Sciatic nerve (tissue), 2 donors: ENCODE measurements at places on chromosomes 3 and 15.

GRCh38 chr3:148697306-148698189, at the start of gene AGTR1:
Gene AGTR1, plus strand, starts transcription at chr3:148697903. Its CDS starts 43,133 bp downstream, at chr3:148741036.
- peak; percentile 82 for DNase-seq

GRCh38 chr3:146747928-146748327, 142.8 kb upstream of the PLSCR5 start:
- DNase-seq, result no peak

DNA sequence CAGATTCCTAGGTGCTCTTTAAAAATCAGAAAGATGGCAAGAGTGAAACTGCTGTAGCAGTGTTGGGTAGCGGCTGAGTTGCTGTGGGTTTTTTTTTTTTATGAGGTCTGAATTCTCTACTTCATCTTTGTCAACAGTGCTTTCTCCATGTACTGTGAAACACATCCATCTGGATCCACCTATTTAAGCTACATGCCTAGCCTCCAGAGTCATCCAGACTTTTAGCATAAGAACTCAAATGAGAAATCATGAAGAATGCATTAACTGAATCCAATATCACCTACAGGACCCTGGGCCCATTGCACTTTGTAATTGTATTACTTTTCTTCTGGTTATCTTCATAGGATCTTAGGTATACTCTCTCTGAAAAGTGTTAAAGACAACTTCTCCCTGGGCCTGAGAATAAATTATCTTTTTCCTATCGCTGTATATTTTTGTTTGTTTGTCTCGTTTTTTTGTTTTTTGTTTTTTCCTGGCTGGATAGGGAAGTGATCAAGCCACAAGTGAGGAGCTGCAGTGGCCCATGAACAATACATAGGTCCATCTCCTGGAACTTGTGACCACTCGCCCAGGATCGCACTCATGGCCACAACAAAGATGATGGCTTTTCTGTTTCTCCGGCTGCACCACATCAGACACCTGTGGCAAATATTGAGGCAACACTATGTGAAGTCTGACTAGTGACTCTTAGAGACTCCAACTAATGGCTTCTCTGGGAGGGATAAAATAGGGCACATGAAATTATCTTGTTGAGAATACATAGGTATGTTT, 609.9 kb upstream of the AGTR1 start:
- no peak for DNase-seq

DNA sequence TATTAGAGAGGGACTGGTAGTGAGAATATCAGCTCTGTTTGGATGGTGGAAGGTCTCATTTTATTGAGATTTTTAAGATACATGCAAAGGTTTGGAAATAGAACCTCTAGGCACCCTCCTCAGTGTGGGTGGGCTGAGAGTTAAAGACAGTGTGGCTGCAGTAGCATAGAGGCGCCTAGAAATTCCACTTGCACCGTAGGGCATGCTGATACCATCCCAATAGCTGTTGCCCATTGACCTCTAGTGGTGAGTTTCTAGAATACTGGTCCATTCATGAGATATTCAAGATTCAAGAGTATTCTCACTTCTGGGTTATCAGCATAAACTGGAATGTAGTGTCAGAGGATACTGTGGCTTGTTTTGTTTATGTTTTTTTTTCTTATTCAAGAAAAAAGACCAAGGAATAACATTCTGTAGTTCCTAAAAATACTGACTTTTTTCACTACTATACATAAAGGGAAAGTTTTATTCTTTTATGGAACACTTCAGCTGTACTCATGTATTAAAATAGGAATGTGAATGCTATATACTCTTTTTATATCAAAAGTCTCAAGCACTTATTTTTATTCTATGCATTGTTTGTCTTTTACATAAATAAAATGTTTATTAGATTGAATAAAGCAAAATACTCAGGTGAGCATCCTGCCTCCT, 87.2 kb downstream of the TGFBR2 start:
- DNase-seq, result no peak

GRCh38 chr15:95994418-95994817, 336.1 kb upstream of the NR2F2 start:
- DNase-seq, result no peak

DNA sequence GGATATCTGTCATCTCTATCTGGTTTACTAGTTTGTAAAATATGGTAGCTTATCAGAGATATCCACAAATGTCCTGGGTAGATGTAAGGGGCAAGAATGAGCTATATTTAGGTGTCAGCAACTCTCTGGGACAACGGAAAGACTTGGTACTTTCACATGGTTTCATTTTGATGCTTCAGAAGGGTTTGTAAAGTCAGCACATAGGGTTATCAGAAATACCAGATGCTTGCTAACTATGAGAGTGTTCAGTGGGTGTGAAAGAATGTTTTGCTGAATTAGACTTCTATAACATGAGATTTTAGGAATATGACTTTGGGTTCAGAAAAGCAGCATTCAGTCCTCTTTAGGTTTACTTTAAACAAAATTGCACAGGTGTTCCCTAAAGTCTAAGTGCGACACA, 466.5 kb upstream of the PDZRN3 start:
- no peak for DNase-seq

DNA sequence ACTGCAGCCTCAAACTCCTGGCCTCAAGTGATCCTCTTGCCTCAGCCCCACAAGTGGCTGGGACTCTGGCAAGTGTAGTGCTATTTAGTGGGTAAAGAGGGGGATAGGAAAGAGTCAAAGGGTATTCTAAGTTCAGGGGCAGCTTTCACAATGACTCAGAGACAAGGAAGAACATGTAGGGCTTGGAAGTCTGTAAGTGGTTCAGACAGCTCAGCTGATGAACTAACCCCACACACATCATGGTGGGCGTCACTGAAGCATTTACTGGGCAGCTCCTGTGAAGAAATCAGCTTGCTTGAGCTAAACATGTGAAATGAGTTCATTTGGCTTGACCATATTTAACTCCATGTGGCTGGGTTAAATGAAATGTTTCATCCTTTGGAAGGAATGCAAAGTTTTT, 34.6 kb upstream of the THSD4 start:
- no peak for DNase-seq

- no peak for DNase-seq
These were observed 72.8 kb upstream of the MYO5C start for GRCh38 chr15:52368402-52368801.

DNA sequence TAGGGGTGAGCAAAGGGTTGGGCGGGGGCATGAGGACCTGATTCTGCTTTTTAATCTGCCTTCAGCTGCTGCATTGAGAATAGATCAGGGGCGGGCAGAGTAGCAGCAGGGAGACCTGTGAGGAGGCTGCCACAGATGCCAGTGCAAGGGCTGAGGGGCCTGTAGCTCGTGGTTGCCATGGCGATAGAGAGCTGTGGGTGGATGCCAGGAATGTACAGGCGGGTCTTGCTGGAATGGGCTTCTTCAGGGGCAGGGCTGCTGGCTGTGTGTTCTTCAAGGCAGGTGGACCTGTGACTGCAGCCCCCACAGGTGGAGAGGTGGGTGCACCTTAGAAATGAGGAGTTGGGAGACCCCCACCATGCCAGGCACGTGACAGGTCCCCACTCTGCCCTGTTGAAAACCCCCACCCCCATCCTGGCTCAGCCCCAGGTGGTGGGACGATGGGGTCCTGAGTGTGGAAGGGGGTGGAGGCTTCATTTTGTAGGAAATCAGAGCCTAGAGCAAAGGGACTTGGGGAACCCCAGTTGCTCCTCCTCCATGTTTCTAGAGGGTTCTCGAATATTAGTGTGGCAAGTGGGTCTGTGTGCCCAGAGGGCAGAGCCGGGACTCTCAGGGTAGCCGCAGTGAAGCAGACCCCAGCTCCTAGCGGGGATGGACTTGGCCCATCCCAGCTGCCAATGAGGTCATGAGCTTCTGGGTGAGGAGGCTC, 38.3 kb downstream of the SLC6A6 start:
- DNase-seq, result no peak

DNA sequence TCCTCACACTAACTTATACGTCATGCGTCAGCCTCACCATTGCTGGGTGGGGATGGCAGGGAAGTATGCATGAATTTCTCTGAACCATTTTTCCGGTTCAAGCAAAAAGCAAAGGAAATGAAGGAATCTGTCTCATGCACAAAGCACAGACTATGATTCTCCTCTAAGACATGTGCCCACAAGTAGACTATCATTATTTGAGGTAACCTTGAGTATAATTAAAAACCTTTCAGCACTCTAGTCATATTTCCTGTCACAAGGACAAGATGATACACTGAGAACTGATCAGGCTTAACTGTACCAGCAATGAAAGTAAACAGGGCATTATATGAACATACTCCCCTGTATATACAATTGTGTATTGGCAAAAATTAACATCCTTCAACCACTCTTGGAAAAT, 56.7 kb upstream of the TSC22D2 start:
- DNase-seq, result no peak

- DNase-seq, result no peak
These were observed 3.3 kb downstream of the SRGAP3 start for GRCh38 chr3:9246189-9246588.

DNA sequence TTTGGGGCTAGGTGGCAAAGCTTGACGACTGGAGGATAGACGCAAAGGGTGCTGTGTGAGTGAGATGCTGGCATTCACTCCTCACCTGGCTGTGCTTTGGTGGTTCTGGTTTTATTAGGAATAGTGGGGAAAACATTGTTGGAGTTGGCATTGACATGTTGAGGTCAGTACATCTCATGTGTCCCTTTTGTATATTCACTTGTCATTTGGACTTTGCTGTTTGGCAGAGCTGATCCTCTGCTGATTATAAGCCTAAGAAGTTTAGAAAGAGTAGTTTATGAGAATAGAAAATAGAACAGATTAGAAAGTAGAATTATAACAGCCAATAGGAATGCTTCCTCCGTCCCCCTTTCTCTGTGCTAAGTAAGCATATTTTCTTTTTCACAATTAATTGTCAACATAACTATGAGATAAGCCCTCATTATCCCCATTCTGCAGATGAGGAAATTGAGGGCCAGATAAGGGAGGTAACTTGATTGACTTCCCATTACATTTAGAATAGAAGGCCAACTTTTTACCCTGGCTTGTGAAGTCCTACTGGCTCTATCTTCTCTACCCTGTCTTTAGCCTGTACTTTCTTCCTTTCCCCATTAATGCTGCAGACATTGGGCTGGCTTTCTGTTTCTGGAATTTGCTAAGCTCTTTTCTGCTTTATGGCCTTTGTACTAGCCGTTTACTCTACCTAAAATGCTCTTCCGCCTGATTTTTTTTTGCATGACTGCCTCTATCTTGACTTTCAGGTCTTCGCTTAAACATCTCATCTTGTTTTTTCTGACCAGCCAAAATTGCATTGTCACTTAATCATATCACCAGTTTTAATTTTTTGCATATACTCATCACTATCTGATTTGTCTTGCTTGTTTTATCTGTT, 12.8 kb downstream of the ITPR1 start:
- no peak for DNase-seq

DNA sequence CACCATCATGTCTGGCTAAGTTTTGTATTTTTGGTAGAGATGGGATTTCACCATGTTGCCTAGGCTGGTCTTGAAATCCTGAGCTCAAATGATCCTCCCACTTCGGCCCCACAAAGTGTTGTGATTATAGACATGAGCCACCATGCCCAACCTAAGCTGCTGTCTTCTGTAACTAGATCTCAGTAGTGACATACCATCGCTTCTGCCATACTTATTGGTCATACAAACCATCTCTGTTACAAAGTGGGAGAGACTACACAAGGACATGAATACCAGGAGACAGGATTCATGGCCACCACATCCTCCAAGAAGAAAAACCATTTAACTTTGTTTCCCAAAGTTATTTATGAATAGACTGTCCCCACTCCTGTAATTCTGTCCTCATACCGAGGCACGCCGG, 81.3 kb downstream of the SMAD6 start:
- DNase-seq, result no peak

- no peak for DNase-seq
These were observed 47.5 kb downstream of the CFAP92 start for GRCh38 chr3:128946411-128946810.

DNA sequence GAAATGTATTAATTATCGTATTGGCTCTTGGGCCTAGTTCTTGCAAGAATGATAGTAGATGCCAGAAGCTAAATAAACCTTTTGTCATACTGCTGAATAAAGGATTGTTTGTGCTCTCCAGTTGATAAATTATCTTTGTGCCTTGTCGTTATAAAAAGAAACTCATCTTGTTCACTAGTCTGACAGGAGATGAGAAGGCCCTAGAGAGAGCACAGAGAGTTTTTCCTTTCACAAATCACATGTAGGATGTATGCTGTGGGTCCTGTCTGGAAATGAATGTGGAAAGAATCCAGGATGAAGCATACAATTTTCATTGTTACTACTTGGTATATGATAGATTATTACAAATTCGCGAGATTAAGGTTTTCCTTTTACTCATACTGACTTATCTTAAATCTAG, 113.0 kb downstream of the NLGN1 start:
- DNase-seq, result no peak

- DNase-seq, result no peak
These were observed 573.6 kb upstream of the ARRDC4 start for GRCh38 chr15:97386940-97387339.

- DNase-seq, result no peak
These were observed 75.0 kb downstream of the TRIM69 start for GRCh38 chr15:44811337-44811736.

- peak; percentile 55 for DNase-seq
These were observed 17.4 kb downstream of the GRIP2 start for GRCh38 chr3:14522768-14523167.

DNA sequence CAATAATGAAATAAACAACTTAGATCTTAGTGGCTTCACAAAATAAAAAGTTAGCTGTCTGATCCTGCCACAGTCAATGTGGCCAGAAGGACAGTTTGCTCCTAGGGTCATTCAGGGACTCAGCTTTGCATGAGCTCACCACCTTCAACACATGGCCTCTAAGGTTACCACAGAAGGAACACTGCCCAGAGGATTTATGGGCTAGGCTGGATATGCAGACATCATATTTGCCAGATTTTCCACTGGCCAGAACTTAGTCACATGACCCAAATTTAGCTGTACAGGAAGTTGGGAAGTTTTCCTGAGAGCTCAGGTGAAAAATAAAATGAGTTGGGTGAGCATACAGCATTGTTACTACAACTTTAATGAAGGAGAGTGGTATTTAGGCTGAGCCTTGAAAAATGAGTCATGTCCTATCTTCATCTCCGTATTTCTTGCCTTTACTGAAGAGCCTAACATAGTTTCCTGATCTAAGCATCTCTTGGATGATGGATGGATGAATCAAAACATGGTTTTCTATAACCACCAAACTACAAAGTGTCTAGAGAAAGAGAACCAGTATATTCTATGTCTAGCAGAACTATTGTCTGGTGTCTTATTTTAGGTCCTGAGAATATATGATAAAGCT, 54.9 kb upstream of the TMEM108 start:
- no peak for DNase-seq

GRCh38 chr3:10338164-10338470, 17.2 kb upstream of the SEC13 start:
- no peak for DNase-seq

- DNase-seq, result no peak
These were observed 13.6 kb upstream of the BAHD1 start for GRCh38 chr15:40427188-40427587.
